Stimulated activated CD4-positive, alpha-beta T cell treated with anti-CD3 and anti-CD28 coated beads, Interleukin-15, amount 100 ng/mL, for 1 hour (primary cell): ENCODE measurements at places on chromosomes 11 and 22.

DNA sequence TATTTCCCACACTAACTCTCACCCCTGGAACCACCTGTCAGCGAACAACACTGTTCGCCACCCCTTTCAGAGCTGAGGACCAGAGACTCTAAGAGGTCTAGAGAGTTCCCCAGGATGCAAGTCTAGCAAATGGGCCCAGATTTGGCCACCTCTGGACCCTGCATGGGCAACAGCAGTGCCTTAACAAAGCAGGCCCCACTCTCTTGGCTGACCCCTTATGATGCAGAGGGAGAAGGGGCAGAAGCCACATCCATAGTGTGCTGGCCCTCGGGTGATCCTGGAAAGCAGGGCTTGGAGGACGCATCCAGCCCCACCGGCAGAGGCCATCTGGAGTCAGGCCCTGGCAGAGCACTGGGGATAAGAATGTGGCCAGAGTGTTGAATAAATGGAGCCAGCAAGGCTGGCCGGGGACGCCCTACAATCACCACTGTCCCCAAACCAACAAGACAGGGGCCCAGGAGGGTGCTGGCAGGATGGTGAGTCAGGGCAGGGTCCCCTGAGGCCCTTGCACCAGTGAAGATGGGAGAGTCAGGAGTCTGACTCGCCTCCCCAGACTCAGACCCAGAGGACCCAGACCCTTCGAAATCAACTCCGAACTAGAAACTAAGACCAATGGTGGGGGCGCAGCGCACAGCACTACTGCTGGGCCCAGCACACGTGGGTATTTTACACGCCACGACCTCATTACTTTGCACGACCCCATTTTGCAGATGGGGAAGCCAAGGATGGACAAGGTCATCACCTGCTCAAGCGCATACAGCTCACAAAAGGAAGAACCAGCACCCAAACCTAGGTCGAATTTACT lies 6.5 kb downstream of the CSNK1E start:
- no peak for DNase-seq

DNA sequence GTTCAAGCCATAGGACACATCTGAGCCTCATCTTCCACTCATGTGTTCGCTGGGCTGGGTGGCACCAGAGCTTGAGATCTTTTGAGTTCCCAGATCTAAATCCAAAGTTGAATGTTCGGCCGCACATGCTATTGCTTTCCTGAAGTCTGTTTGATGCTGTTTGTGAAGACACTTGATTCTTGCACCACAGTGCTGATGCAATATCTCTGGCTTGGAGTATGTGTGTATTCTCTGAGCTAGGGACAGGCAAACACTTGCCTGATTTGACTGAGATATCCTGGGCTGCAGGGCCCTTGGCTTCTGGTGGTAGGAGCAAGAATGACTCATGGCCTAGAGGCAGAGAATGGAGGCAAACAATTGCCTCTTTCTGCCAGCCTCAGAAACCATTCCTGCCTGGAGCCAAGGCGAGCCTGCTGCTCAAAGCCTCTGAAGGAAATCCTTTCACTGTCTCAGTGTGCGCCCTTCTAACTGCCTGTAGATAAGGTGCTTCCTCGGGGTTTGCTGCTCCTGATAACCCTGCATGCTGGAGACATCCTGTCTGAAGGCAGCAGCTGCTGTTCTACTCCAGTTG lies 73.0 kb downstream of the CYB5R2 start:
- no peak for DNase-seq

DNA sequence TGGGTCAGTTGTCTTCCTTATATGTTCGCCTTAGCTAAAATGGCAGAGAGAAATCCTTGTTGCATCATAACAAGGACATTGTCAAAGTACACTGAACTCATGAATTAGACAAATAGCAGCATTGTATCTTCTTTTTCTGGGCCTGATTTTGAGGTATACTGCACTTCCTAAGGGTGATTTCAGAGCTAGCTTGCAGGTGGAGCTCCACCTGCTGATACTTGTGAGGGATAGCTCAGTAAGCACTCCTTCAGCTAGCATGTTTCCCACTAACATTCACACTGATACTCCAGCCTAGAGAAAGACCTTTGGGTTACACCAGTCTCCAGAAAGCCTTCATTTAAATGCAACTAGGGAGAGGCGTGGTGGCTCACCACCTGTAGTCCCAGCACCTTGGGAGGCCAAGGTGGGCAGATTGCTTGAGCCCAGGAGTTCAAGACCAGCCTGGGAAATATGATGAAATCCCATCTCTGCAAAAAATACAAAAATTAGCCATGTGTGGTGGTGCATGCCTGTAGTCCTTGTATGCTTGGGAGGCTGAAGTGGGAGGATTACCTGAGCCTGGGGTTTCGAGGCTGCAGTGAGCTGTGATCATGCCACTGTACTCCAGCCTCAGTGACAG lies 29.8 kb downstream of the JAM3 start:
- no peak for DNase-seq

DNA sequence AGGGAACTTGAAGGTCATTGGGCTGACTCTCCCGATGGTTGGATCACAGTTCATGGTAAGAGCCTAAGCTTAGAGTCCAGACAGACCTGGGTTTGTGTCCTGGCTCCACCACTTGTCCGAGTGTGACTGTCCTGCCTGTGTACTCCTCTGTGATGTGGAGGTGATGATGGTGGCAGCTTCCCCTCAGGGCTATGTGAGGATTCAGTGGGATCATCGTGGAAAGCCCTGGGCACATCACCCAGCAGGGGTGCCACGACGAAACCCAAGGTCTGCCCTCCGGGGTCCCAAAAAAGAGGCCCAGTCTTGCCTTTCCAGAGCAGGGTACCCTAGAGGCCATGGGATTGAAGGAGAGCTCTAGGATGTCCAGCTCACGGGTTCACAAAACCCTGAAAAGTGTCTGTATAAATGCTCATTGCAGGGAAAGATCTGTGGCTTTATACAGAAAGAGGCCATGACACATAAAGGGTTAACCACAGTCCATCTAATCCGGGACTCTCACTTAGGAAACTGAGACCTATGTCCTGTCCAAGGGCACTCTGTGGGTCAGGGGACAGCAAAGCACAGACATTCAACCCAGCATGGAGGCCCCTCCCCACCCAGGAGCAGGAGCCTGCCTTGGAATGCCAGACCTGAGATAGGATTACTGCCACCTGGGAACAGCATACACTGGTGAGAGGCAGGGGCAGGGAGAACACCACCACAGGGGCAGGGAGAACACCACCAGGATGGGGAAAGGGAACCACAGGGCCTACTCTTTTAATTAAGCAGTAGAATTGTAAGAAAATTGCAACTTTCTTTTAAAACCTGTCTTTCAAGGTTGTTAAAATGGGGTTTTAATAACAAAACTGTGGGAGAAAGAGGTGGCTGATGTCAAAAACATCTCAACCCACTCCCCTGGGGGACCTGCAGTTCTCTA lies 51.3 kb downstream of the IGLL5 start:
- DNase-seq = no peak

- DNase-seq = no peak
Measured at GRCh38 chr11:69655479-69656428, 14.8 kb downstream of the CCND1 start.

DNA sequence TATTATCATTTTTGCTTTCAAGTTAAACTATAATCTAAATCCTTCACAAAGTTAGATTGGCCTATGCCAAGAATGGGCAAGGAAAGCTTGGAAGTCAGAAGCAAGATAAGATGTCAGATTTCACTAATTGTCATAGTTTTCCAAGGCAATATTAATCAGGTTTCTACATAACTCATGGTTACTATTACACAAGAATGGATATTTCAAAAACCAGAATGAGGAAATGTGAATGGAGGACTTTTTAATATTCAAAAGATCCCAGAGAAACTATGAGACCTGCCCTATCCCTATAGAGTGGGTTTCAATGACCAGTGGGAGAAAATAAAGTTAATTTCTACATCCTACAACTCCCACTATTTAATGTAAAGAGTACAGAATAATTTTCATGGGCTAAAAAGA lies 203.2 kb downstream of the CASP12 start:
- DNase-seq = no peak

DNA sequence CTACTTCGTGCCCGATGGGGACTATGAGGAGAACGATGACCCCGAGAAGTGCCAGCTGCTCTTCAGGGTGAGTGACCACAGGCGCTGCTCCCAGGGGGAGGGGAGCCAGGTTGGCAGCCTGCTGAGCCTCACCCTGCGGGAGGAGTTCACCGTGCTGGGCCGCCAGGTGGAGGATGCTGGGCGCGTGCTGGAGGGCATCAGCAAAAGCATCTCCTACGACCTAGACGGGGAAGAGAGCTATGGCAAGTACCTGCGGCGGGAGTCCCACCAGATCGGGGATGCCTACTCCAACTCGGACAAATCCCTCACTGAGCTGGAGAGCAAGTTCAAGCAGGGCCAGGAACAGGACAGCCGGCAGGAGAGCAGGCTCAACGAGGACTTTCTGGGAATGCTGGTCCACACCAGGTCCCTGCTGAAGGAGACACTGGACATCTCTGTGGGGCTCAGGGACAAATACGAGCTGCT lies 751 bp downstream of the FIBIN start:
- no peak for DNase-seq

DNA sequence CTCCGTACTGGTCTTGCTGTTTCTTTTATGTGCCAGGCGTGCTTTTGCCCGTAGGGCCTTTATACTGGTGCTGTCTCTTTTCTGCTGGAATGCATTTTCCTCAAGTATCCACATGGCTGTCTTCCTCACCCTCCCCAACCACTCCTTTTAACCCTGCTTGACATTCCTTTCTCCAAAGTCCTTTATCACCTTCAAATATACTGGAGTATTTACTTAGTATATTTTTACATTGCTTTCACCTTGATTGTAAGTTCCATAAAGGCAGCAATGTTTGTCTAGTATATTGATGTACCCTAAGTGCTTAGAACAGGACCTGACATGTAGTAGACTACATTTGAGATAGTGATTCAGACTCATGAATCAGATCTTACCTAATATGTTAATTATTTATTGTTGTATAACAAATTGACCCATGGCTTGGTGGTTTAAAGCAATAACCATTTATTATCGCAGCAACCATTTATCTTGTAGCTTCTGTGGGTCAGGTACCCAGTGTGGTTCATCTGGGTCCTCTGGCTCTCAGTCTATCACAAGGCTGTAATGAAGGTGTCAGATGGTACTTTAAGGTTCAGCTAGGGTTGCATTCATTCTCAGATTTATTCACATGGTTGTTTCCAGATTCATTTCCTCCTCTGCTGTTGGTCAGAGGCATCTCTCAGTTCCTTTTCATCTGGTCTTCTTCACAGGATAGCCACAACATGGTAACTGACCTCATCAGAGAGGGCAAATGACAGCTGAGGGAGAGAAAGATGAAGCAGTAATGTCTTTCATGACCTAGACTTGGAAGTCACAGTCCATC lies 34.2 kb downstream of the DDX10 start:
- no peak for DNase-seq

- no peak for DNase-seq
Measured at GRCh38 chr22:17827466-17827865, 53.2 kb upstream of the BID start.

DNA sequence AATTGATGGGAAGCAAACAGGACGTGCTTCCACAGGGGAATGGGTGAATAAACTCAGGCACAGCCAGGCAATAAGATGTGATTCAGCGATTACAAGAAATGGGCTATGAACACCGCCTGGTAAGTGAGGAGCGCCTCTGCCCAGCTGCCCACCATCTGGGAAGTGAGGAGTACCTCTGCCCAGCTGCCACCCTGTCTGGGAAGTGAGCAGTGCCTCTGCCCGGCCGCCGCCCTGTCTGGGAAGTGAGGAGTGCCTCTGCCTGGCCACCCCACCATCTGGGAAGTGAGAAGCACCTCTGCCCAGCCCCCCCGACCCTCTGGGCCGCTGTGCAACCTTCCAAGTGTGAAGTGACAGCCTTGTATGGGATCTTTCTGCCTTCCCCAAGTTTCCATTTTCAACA lies 73.2 kb upstream of the PRR5 start:
- DNase-seq = no peak

DNA sequence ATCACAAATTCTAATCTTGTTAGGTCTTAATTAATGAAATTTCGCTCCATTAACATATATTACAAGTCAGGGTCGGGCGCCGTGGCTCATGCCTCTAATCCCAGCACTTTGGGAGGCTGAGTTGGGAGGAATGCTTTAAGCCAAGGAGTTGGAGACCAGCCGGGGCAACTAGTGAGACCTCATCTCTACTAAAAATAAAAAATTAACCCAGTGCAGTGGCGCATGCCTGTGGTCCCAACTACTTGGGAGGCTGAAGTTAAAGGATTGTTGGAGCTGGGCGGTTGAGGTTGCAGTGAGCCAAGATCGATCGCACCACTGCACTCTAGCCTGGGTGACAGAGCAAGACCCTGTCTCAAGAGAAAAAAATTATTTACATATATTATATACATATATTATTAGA lies 1.9 kb downstream of the TMA7B start:
- DNase-seq = no peak

- DNase-seq = no peak
Measured at GRCh38 chr11:45079075-45079444, 67.4 kb upstream of the PRDM11 start.

DNA sequence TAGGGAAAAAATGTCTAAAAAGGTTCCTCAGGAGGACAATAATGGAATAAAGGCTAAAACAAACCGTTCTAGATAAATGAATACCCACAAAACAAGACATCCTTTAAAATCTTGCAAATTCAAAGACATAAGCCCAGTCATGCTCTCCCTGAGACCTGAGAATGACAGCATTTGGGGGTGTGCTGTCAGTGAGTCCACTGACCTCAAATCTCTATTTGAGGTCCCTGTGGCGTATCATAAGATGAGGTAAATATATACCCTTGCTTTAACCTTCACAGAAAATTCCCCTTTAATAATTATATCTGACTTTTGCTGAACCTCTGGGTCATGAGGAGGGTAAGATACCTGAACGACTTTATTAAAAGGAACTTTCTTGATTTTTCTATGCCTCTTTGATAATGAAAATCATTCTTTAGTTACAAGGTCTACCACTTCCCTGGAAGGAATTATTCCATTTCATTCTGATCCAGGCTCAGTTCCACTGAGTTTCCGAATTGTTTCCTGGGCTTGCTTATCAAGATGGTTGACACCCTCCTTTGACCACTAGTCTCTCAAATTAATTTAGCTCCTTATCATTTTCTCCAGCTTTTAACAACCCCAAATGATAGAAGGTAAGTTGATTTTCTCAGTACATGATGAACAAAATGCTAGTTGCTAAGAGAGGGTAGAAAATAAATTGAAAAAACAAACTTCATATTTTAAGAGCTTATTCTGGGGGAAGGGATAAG lies 53.8 kb upstream of the CHRM4 start:
- DNase-seq = no peak

DNA sequence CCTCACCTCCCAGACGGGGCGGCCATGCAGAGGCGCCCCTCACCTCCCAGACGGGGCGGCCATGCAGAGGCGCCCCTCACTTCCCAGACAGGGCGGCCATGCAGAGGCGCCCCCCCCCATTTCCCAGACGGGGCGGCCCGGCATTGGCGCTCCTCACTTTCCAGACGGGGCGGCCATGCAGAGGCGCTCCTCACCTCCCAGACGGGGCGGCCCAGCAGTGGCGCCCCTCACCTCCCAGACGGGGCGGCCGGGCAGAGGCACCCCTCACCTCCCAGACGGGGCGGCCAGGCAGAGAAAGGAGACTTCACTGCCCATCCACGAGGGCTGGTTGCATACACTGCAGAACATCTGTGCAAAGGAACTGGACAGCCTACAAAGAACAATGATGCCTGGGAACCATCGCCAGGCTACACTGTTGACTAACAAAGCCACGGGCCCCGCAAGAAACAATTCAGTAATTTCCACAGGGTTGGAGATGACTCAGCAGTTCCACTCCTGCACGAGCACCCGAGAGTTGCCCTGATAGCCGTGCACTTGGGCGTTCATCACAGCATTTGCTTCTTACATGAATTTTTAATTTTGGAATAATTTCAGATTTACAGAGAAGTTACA lies 58.7 kb downstream of the CTTN start:
- DNase-seq = no peak
